Stimulated activated CD4-positive, alpha-beta T cell treated with anti-CD3 and anti-CD28 coated beads, Interleukin-1b, Interleukin-23, amount 100 ng/mL, for 1 hour (primary cell): ENCODE measurements at places on chromosomes 6 and 20.

DNA sequence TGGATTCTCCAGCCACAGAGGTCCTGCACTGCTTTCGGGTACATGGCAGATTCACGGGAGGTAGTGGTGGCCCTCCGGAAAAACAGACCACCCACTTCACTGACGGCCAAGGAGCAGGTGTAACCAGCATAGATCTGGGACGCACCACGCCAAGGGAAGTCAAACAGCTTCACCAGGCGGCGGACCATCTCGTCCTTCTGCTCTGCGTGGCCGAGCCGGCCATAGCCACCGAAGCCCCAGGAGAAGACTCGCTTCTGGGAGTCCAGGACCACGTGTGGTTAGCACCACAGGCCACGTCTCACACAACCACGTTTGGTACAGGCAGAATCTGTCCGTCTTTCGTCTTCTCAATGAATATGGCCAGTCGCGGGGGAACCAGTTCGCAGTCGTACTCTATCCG is 184.8 kb upstream of the COL21A1 start:
- DNase-seq = no peak

DNA sequence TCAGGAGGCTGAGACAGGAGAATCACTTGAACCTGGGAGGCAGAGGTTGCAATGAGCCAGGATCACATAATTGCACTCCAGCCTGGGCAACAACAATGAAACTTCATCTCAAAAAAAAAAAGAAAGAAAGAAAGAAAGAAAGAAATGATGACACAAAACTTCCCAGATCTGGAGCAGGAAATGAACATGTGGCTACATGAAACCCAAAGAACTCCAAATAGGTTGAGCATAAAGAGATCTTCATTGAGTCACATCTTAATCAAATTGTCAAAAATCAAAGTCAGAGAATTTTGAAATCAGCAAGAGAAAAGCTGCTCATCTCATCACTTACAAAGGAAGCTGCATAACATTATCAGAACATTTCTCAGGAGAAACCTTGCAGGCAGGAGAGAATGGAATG is 247.0 kb downstream of the IBTK start:
- no peak for DNase-seq

- DNase-seq = no peak
Measured at GRCh38 chr6:10441004-10441654, 26.3 kb upstream of the TFAP2A start.

GRCh38 chr6:31834367-31835250 is 7.1 kb downstream of the HSPA1B start:
- peak; percentile 69 for DNase-seq

DNA sequence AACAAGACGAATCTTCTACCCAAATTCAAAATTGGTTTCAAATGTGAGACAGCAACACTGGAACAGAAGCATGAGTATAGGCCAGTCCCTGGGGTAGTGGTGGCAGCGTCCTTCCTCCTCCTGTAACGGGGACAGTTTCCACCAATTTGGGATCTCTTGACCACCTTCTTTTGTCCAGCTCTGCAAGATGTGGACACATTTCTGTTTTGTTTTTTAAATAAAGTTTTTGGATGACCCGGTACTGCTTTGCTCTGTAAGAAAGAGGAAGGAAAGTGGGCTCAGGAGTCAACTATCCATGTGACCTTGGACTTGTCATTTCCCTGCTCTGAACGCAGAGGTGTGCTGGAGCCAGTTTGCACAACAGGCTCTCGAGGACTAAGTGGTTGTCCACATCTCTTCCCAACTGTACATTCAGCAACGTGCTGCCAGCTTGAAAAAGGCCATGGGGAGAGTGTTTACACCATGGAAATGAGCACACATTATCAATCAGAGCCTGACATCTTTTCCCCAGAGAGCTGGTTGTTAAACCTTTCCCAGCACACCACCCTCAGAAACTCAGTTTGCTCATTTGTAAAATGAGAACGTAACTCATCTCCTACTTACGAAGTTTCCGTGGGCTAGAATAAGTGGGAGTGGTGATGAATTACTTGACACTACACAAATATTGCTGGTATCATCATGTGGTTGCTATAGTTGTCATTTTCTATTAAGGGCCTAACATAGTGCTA is 66.5 kb downstream of the ADTRP start:
- no peak for DNase-seq

GRCh38 chr6:15376900-15377487 is 131.1 kb downstream of the JARID2 start:
- DNase-seq = no peak

GRCh38 chr6:43081043-43081442 is 4.9 kb downstream of the PTK7 start:
- DNase-seq = no peak

GRCh38 chr6:52647199-52647598 is 23.7 kb upstream of the TMEM14A start:
- DNase-seq = no peak

GRCh38 chr6:117992856-117993255 is 85.8 kb downstream of the SLC35F1 start:
- DNase-seq = no peak

- DNase-seq = no peak
Measured at GRCh38 chr6:4858194-4859015, 82.2 kb downstream of the CDYL start.

DNA sequence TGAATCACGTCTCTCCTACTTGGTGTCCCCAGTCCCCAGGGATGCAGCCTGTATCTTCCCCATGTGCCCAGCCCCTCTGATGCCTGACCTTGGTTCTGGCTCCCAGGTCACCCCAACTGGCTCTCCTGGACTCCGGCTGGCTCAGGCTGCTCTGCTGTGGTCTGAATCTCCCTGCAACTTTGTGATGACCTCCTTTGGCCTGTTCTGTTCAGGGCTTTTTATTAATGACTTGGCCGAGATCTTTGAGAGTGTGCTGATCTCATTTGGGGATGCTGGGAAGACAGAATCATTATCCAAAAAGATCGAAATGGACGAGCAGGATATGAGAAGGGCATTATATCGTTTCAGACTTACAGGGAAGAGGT is 67.4 kb downstream of the IGF2R start:
- no peak for DNase-seq

DNA sequence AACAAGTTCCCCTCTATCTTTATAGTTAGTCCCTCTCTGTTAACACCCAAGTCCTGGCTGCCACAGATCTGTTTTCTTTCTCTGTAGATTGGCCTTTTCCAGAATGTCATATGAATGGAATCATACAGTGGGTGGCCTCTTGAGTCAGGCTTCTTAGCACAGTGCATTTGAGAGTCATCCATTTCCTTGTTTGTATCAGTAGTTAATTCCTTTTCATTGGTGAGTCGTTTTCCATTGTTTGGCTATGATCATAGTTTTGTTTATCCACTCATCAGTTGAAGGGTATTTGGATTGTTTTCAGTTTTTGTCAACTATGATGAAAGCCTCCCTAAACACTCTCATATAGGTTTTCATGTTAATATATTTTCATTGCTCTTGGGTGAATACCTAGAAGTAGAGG is 248.3 kb downstream of the ARID1B start:
- no peak for DNase-seq

GRCh38 chr6:41508479-41508878 is 37.7 kb upstream of the FOXP4 start:
- DNase-seq = no peak

DNA sequence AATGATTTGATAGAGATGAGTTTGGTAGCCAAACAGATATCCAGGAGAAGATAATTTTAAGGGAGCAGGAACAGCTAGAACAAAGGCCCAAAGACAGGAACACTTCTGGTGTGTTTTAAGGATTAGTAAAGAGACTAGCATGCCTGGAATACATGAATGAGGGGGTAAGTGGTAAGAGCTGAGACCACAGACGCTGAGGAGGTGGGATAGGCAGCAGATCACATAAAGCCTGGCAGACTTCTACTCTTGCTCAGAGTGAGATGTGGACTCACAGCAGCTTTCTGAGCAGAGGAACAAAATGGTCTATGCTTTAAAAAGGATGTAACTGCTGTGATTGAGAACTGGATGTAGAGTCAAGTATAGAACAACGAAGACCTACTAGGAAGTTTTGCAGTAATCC is 100.1 kb downstream of the EPHA7 start:
- no peak for DNase-seq
